Renal pelvis (tissue), 12 donors: ENCODE measurements at places on chromosomes 7 and 10. TPM values are rescaled to one million over a fixed set of nuclear protein-coding genes. Genes with fewer than 3 reads are reported as not detected.

The SLC26A3 gene
- polyA plus RNA-seq: 0.10 TPM

The TDRD1 gene
- not detected for polyA plus RNA-seq

The VWA2 gene
- polyA plus RNA-seq: 2.5 TPM

The KCND2 gene
- polyA plus RNA-seq: 0.53 TPM

The MBLAC1 gene
- 1.7 TPM for polyA plus RNA-seq

GRCh38 chr10:114310346-114310745 is 71.3 kb downstream of the VWA2 start:
- DNase-seq: no peak

GRCh38 chr10:31272841-31273240 is 46.2 kb upstream of the ZEB1 start:
- no peak for DNase-seq

DNA sequence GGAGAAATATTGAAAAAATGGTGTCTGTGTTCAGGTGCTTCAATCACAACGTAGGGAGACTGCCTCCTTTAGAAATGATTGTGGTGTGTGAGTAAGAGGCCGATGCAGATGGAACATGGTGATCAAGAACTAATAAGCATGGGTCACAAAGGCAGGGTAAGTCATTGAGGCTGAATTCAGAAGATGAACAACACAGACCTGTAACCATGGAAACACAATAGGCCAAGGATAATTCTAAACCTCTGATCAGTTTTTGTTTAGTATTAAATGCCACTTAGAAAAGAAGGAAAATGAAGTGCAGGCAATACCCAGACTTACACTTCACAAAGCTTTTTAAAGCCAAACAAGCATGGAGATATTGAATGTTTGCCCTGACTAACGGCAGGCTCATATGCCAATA is 32.8 kb upstream of the TAS2R16 start:
- DNase-seq: no peak

DNA sequence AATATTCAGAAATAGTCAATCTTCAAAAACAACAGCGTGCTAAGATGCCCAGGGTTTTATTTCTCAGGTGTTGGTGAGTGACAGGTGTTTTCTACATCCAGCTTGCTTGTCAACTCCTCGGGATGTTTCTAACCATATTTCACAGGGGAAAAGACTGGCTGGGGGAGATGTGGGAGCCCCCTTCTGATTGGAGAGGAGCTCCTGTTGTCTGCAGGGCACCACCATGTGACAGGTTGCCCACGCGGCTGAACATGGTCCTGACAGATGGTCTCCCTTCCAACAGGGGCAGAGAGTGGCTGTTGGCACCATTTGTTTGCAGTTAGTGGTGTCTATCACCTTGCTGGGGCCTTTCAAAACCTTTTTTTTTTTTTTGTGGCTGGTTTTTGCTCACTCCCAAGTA is 16.5 kb upstream of the GPR26 start:
- DNase-seq: no peak
